Suppressor macrophage treated with lipopolysaccharide for 1 hour (primary cell): ENCODE measurements at places on chromosomes 5 and 9.

- DNase-seq, result no peak
These were observed 115.4 kb upstream of the SLC44A1 start for GRCh38 chr9:105128908-105129600.

DNA sequence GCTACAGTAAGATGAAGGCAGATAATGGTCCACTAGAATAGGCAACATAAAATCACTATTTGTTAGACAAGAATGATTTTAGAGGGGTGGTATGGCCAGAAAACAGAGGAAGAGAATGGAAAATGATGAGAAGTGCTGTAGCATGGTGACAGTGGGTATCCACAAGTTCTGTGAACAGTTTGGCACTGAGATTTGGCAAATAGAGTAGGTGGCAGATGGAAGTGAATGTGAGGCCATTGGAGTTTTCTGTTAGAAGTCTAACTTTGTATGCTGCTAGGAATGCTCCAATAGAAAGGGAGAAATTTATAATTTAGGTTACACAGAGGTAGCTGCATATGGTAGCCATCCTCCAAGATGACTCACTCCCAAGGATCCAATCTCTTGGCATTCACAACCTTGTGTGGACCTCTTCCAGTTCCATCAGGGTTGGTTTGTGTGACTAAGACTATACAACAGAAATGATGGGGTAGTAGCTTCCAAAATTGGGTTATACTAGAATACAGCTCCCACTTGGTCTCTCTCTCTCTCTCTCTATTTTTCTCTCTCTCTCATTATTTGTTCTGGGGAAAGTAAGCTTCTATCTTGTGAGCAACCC is 646.9 kb upstream of the ZNF608 start:
- DNase-seq, result no peak

DNA sequence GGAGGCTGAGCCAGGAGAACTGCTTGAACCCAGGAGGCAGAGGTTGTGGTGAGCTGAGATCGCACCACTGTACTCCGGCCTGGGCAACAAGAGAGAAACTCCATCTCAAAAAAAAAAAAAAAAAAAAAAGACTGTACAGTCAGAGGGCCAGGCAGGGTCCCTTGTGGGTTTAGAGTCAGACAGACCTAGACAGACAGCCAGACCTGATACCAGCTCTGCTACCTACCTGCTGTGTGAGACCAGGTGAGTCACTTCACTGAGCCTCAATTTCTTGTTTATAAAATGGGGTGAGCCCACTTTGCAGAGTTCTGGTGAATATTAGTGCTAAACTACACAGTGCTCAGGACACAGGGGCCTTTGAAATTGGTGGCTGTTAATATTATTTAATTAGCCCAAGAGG is 19.7 kb downstream of the TRIM14 start:
- DNase-seq, result no peak

DNA sequence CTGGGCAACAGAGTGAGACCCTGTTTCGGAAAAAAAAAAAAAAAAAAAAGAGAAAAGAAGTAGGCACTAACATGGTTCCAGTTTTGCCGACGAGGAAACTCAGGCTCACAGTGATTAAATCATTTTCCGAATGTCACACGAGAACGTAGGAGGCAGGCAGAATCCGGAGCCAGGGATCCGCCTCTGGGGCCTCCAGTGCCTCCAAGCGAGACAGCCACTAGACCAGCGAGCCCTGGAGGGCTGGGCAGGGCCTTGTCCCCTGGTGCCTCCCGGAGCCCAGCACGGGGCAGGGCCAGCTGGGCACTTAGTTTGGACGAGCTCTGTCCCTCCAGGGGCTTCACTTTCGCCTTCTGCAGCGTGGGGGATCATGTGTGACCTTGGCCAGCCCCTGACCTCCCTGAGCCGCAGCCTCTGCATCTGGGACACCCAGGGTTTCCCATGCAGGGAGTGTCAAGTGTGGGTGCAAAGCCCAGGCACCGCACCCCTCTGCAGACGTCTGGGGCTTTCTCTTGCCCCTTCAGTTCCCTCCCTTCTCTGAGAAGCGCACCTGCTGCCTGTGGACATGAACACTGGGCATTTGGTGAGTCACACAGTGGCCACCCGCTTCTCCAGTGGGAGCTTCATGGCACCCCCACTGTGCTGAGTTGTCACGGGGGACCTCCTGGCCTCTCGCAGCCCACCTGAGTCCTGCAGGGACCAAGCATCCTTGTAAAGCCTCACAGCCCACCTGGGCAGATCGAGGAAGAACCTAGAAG is 80.3 kb downstream of the RXRA start:
- peak; percentile 58 for DNase-seq

DNA sequence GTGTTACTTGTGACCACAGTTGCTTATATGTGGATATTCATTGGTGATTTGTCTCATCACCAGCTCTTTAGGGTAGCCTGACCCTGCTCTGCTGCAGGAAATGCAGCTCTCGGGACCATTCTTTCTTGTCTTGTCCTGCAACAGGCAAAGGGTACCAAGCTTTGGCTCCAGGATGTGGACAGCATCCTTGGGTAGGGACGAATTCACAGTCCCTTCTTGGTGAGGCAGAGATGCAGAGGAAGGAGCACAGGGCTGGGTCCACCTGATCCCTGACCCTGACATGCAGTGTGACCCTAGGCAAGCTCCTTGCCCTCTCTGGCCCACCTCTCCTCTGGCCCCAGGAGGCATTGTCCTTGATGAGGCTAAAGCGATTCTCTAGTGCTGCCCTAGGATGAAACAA is 37.0 kb upstream of the SYNPO start:
- no peak for DNase-seq

DNA sequence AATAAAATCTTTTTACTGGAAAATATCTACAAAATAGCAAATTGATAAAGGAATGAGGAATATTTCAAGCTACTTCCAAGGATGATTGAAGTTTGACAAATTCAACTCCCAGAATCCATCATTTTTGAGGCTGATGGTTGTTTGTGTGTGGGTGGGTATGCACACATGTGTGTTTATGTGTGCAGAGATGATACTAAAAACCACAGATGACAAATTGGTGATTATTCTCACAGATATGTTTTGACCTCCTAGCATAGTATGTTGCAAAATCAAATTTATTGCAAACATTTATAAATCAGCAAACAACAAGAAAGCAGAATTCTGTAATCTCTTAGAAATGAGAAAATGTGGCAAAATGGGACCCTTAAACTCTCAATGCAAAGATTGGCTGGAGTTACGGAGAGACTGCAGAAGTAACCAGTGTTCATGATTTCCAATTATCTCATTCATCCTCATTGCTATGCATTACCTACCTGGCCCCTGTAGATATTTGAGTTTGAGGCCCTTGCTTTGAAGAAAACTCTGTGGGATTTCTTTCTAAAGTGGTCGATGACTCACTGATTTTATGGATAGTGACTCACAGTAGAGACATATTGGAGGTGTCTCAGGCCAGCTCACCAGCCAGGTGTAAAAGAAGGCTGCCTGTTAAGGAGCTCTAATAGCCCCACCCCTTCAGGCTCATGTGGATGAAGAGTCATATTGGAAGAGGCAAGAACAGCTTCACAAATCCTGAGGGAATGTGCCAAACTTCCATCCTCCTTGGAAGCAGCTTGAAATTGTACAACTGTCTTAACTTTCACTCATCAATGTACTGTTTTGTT is 44.6 kb upstream of the TMC1 start:
- DNase-seq, result no peak

- DNase-seq, result no peak
These were observed 39.9 kb downstream of the COL15A1 start for GRCh38 chr9:98983295-98984268.

- DNase-seq, result no peak
These were observed 31.3 kb downstream of the TMEM174 start for GRCh38 chr5:73204332-73204731.

- no peak for DNase-seq
These were observed 859 bp downstream of the CDKN2AIPNL start for GRCh38 chr5:134410822-134411221.

- no peak for DNase-seq
These were observed 219.5 kb downstream of the CDK5RAP2 start for GRCh38 chr9:120360510-120360909.

GRCh38 chr9:130871395-130872062 is 25.1 kb downstream of the QRFP start:
- no peak for DNase-seq

DNA sequence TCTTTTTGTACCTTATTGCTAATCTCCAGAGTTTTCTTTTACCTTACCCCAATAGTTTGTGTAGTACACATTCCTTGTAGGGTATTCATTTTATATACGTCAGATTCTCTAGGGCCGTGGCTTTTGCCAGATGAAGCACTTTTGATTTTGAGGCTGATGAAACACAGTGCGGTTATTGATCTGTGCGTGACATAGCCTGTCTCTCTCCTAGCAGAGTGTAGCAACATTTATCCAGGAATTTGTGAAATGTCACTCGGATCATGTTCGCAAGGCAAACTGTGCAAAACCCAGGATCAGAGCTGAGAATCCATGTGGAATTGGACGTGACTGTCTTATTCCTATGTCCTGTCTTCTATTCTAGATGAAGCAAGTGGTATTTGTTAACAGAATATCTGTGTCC is 142.0 kb upstream of the SH3GL2 start:
- no peak for DNase-seq

- DNase-seq, result no peak
These were observed 4.6 kb downstream of the ARAP3 start for GRCh38 chr5:141677415-141677814.

GRCh38 chr5:142290577-142291299 is 34.1 kb downstream of the SPRY4 start:
- DNase-seq, result no peak

DNA sequence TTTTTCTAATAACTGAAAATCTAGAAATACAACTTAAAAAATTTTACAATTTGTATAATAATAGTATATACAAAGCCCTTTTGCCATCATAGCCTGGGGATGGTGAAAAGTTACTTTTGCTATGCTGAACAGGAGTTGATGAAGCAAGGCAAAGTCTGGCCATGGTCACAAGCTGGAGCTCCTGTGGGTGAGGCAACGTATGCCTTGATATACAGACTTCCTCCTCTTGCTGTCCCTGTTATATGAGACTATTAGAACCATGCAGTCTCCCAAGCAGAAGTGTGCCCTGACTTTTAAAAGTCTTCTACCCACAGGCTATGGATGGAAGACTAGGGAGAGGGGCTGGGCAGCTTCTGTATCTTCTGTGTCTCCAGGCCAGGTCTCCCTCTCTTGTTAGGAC is 15.7 kb downstream of the FAM151B start:
- DNase-seq, result peak; percentile 59

DNA sequence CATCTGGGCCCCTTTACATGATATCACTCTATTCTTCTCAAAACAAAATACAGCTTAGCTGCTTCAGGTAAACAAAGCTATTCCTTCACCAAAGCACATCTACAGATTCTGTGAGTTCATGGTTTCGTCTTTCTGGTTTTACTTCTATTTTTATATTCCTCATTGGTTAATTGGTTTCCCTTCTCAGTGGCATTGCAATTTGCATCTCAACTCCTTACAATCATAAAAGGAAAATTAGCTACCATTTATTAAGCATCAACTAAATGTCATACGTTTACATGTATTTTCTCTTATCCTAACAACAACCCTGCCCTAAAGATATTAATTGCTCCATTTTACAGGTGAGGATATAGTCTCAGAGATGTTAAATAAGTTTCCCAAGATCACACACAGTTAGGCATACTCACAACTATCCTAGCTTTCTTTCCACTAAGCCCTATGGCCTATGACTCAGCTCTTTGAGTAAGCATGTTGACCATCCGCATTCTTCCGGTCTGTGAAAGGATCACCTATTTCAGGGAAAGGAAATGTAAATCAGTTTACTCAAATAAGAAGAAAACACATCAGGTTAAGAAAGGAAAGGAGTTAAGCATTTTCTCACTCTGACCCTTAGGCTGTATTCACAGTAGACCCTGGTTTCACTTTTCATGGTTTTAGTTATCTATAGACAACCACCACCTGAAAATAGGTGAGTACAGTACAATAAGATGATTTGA is 146.1 kb downstream of the CAAP1 start:
- DNase-seq, result no peak

- DNase-seq, result peak; percentile 84
These were observed 16.8 kb upstream of the PCSK5 start for GRCh38 chr9:75873712-75874111.

- DNase-seq, result no peak
These were observed 59.1 kb upstream of the TLR4 start for GRCh38 chr9:117644932-117645636.

- peak; percentile 61 for DNase-seq
These were observed 206.0 kb upstream of the DMRTA1 start for GRCh38 chr9:22240619-22241018.
